ENCODE measurements at places on chromosomes 11 and 22.

- DNase-seq, result no peak
These were observed 24.2 kb downstream of the MFNG start for GRCh38 chr22:37461961-37462360.

- no peak for DNase-seq
These were observed 270.5 kb downstream of the TENM4 start for GRCh38 chr11:79170321-79170720.

DNA sequence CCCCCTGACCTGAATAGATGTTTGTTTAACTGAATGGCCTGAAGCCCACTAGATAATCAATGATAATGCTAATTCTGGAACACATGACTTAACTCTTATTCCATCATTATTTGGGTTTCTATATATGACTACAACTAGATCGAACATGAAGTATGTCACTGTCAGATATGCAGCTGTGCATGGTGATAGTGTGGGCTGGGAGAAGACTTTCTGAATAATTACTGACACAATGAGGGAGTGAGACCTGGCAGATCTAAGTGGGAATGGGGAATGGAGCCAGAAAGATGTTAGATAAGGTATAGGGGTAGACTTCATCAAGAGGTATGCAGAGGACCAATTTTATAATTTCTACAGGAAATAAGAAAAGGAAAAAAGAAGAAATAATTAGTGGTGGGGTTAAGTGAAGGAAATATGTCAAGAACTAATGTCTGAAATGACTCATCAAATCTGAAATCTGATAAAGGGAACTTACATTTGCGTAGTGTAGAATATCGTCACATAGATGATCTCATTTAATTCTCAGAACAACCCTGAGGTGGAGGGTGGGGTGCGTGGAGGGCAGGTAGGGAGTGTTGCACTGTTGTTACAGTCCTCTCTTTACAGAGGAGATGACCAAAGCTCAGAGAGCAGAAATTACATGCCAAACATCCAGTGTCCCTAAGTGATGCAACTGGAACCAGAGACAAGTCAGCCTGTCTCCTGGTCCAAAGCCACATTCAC, 68.2 kb upstream of the EED start:
- DNase-seq, result peak; percentile 53

DNA sequence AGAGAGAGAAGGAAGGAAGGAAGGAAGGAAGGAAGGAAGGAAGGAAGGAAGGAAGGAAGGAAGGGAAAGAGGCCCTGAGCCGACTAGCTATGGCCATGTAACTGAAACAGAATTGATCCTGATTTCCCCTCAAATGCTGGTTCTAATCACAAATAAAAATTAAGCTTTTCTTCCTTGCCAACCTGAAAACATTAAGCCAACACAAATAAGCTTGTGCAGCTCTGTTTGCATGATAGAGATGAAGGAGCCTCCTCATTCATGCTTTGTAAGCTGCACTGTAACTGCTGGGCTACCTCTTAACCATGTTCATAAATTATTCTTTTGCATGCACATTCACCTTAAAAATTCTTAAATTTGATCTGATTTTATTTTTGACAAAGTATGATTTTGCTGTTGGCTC, 27.7 kb upstream of the APOL5 start:
- DNase-seq, result no peak

DNA sequence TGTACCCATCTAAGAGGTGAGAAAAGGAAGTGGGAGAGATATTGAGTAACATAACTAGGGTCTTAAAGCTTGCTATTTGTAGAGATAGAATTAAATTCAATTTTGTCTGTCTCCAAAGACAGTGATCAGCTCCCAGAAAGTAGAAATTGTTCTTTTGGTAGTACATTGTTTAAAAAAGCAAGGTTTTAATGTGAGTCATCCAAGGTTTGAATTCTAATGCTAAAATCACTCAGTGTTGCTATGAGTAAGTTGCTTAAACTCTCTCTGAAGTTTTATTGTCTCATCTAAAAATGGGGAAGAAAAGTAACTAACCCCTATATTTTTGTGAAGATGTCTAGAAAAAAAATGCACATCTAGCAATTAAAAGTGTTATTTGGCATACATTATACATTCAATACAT, 1004.5 kb upstream of the CCDC90B start:
- DNase-seq, result no peak

GRCh38 chr11:86067009-86067850, 1.7 kb downstream of the PICALM start:
- DNase-seq, result no peak

GRCh38 chr22:23124611-23125511, 16.9 kb downstream of the RSPH14 start:
- no peak for DNase-seq

GRCh38 chr11:26830218-26830617, 108.4 kb upstream of the SLC5A12 start:
- DNase-seq, result no peak

DNA sequence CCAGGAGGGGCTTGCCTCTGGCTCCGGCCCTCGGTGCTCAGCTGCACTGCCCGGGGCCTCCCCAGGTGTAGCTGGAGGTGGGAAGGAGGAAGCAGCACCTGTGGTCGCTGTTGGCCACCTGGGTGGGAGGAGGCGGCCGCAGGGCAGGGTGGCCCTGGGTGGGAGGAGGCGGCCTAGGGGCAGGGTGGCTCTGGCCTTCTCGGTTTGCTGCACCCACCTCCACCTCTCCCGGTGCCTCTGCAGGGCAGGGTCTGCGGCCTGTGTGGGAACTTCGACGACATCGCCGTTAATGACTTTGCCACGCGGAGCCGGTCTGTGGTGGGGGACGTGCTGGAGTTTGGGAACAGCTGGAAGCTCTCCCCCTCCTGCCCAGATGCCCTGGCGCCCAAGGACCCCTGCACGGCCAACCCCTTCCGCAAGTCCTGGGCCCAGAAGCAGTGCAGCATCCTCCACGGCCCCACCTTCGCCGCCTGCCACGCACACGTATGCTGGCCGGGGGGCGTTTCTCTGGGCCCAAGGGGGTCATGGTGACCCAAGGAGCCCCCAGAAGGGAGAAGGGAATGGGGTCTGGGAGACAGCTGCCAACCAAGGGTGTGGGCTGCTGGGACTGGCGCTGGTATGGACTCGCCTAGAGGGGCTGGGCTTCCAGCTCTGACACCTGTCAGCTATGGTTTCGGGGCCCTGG, 20.6 kb downstream of the MUC5AC start:
- DNase-seq, result no peak

- no peak for DNase-seq
These were observed 67.1 kb downstream of the SNX19 start for GRCh38 chr11:130849215-130849568.

GRCh38 chr11:2792381-2793250, 92.8 kb upstream of the KCNQ1OT1 start:
- no peak for DNase-seq

- no peak for DNase-seq
These were observed 78.9 kb upstream of the CRYBB3 start for GRCh38 chr22:25120761-25121212.

GRCh38 chr11:34629711-34630110, 8.8 kb downstream of the EHF start:
- DNase-seq, result no peak

DNA sequence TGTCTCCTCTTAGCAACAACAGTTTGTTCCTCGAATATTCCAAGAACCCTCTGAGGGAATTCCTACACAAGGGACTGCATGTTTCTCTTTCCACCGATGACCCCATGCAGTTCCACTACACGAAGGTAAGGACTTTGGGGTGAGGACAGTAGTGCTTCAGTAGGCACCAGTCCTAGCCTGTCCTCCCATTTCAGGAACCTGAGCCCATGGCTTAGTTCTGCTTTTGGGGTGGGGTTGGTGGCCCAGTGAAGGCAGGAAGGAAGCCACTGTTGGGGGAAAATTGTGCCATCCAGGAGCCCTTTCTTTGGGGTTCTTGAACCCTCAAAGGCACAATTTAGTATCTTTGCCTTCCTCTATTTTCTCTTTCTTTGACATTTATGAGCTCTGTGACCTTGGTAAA, 38.2 kb downstream of the RNF141 start:
- peak; percentile 48 for DNase-seq

- no peak for DNase-seq
These were observed 13.6 kb upstream of the GALNT18 start for GRCh38 chr11:11635443-11635842.

DNA sequence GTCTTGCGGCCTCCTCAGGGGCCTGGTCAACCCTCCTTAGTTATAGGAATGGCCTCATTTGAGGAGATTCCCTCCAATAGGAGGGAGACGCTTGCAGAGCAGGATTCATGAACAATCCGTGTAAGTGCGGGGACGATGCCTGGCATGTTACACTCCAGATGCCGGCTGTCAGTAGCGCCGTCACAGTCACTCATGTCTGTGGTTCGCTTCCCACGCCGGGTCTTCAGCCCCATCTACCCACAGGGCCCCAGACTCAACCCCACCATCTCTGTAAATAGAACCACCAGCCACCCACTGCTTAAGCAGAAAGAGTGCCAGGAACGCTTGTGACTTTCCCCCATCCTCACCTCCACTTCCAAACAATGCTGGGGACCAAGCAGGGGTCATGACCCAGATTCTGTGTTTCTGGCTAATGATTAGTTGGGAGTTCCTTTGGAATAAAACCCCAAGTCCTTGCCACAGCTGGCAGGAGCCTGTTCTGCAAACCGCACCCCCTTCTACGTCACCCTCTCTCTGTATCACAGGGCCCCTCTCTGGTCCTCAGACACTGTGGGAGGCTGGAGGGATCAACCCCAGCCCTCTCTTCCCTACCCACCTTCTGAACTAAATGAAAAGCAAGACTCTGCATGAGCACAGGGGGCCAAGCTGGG, 38.8 kb upstream of the TOLLIP start:
- DNase-seq, result no peak

- DNase-seq, result no peak
These were observed 16.4 kb upstream of the MFNG start for GRCh38 chr22:37502342-37503182.

GRCh38 chr11:87917111-87917510, 258.1 kb downstream of the RAB38 start:
- no peak for DNase-seq

DNA sequence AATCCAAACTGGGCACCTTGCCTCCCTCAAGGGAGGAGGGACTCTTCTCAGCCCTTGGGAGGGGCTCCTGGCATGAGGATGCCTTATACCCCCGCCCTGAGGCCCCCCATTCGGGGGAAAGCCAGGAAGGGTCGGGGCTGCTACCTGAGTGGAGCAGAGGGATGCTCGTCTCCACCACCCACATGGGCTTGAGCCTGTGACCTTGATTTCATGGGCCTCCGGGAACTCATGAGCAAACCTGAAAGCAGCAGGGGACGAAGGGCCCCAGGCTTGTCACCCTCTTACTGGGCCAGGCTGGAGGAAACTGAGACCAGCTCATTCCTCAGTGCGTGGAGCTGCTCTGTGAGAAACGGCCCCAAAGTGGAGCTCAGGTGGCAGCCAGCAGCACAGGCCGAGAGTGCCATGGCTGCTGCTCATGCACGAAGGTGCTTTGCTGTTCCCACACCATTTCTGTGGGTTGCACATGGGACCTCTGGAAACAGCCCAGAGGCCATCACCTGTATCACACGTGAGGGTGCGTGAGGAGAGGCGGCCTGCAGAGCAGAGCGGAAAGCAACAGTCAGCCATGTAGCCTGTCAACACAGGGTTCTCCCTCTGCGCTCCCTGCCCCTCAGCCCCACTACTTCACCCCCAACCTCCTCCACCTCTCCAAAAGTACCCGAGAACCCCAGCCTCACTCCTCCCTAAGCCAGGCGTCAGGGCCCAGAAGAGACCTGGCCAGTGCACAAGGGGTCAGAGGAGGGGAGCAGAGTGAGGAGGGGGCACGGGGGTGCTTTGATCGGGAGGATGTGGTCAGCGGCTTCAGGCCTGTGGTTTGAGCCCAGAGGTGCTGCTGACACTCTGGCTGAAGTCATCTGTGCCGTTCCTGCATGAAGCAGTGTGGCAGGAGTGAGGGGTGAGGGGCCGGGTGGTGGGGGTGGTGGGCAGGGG, 14.1 kb upstream of the IL2RB start:
- peak; percentile 48 for DNase-seq

DNA sequence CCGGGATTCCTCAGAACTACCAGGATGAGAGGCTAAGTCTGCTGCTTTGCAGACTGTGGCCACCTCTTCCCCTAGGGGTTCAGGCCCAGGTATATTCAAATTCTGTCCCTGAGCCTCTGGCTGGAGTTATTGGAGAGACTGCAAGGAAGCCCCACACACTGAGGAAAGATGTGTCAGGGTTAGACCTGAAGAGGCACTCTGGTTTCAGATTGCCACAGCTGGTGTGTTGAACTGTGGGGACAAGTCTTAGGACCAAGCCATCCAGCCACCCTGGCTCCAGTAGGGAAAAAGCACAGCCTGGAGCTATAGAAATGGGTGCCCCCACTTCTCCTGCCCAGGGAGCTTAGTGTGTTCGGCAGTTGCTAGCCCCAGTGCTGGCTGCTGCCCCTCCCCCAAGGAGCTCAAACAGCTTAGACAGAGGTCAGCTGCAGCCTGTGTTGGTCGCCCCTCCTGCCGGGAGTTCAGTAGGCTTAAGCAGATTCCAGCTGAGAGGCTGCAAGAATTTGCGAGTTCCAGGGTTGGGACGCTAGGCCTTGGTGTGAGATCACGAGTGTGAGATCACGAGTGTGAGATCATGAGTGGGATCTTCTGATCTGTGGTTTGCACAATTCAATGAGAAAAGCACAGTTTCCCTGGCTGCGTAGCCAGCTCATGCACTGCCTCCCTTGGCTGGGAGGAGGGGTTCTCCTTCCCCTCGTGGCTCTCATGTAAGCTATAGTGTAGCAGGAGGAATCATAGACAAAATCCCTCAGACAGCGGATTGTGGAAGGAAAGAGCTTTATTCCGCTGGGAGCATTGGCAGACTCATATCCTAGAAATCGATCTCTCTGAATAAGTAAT, 552.1 kb upstream of the CHORDC1 start:
- DNase-seq, result no peak

DNA sequence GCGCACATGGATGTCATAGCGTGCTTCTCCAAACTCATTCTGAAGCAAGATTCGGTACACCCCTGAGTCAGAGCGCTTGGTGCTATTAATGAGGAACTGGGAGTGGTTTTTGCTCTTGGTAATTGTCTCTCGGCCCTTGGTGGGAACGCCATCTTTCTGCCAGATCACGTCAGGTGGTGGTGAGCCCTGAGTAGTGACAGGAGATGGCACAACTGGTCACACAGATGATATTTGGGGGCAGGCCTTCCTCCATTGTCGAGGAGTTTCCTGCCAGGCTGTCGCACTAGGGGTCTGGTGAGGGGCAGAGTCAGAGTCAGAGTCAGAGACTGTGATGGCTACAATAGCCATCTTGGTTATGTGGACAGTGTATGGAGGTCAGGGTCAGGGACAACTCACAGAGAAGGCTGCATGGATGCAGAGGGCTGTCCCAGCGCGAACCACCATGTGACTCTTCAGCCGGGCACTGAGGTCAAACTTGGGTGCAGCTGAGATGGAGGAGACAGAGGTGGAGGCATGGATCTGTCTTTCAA, 9.3 kb downstream of the TMEM86A start:
- DNase-seq, result no peak

GRCh38 chr11:10504490-10504889, 36.5 kb downstream of the RNF141 start:
- no peak for DNase-seq

Measured in CD4-positive, alpha-beta T cell treated with Interleukin-1 beta for 1 hour (primary cell).